ENCODE measurements at places on chromosomes 1 and 21. TPM values are rescaled to one million over a fixed set of nuclear protein-coding genes. Genes with fewer than 3 reads are reported as not detected.

ADORA1 gene
- total RNA-seq = 2.0 TPM

AADACL3 gene
- total RNA-seq = not detected

IL10 gene
- total RNA-seq = 1.1 TPM

ANKRD65 gene
- total RNA-seq = 13.9 TPM

KIF21B gene
- 0.58 TPM for total RNA-seq

Data from muscle of leg (tissue), 16 donors.